ENCODE measurements at places on chromosomes 6 and 20.

- DNase-seq = no peak
Observed at GRCh38 chr20:61373055-61373399, 121.0 kb downstream of the CDH4 start.

- no peak for DNase-seq
Observed at GRCh38 chr20:53142225-53143127, 170.3 kb downstream of the TSHZ2 start.

DNA sequence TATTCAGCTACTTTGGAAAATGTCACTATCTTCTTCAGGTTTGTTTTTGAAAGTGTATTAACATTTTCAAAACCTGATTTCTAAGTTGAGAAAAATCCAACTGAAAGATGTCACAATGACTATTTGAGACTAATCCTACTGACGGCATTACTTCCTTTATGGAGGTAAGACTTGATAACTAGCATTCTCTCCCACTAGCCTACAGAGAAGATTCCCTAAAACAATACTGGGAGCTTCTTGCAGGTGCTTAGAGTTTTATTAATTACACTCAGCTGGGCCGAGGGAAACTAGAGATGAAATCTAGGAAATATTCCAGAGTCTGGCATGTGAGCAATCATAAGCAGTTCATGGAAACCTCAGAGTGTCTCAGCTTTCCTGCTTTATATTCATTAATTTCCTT is 114.0 kb downstream of the LCA5 start:
- no peak for DNase-seq

DNA sequence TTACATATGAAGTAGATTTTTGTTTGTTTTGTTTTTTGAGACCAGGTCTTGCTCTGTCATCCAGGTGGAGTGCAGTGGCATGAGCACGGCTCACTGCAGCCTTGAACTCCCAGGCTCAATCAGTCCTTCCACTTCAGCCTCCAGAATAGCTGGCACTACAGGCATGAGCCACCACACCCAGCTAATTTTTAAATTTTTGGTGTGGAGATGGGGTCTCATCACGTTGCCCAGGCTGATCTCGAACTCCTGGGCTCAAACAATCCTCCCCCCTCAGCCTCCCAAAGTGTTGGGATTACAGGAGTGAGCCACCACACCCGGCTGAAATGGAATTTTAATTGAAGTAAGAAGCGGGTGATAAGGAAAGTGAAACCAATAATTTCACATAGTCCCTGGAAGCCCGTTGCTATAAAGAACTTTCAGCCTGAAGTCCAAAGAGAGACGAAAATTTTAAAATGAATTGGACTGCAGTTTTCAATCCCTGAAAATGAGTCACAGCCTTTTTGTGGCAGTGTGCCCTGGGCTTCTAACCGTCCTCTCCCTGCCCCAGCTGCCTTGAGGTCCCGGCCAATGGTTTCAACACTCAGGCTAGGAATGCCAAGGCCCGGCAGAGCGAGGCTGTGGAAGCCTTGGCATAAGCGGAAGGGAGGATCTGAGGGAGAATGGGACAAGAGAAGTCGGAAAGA is 757 bp downstream of the RAET1E start:
- peak; percentile 68 for DNase-seq

GRCh38 chr20:49452011-49452482 is 30.4 kb downstream of the KCNB1 start:
- no peak for DNase-seq

DNA sequence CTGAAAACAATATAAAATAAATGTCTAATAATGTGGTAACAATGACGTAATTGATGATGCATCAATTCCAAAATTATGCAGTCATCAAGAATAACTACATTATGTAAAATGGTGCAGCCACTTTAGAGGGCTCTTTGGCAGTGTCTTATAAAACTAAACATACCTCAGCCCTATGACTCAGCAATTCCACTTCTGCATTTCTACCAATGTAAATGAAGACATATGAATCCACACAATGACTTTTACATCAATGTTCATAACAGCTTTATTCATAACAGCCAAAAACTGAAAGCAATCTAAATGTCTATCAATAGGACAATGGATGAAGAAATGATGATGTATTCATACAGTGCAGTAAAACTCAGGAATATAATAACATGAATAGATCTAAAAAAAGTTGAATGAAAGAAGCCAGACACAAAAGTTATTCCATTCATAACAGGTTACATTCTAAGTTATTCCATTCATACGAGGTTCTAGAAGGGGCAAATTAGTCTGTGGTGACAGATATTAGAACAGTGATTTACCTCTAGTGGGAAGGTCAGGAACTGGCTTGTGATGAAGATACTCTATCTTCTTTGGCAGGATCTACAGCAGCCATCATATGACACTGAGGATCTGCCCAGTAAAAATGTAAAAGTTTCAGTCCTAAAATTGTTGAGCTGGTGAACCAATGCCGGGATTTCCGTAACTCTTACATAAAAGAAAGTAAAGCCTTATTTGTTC is 396.1 kb downstream of the PLCB1 start:
- DNase-seq = no peak

- no peak for DNase-seq
Observed at GRCh38 chr6:164168595-164168994, 754.1 kb downstream of the QKI start.

- no peak for DNase-seq
Observed at GRCh38 chr20:9809271-9809670, 29.6 kb downstream of the PAK5 start.

GRCh38 chr6:43250992-43251373 is 7.7 kb downstream of the TTBK1 start:
- no peak for DNase-seq

DNA sequence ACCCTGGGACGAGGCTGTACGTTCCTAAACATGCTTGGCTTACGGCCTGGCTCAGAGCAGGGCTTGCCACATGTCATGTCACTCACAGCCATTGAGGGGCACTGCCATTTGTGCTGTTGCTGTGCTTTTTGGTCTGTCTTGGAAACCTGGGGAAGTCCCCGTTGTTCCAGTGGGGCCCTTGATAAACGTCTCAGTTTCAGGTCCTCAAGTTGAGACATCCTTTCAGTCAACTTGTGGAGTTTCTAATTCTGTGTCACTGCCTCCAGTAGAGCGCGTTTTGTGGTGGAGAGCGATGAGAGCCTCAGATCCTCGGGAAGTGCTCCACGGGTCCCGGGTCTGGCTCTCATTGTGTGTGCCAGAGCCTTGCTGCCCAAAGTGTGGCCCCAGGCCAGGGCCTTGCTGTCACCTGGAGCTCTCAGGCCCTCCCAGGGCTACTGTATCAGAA is 43.0 kb upstream of the CCR6 start:
- DNase-seq = no peak

GRCh38 chr6:166866839-166867637 is 89.3 kb downstream of the RNASET2 start:
- DNase-seq = peak; percentile 19

DNA sequence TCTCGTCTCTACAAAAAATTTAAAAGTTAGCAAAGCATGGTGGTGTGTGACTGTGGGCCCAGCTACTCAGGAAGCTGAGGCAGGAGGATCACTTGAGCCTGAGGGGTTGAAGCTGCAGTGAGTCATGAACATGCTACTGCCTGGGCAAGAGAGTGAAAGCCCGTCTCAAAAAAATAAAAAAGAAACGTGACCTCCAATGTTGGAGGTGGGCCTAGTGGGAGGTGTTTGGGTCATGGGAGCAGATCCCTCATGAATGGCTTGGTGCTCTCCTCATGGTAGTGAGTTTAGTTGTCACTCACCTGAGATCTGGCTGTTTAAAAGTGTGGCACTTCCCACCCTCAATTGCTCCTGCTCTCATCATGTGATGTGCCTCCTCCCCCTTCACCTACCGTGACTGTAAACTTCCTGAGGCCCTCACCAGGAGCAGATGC is 24.3 kb downstream of the RBL1 start:
- DNase-seq = no peak

DNA sequence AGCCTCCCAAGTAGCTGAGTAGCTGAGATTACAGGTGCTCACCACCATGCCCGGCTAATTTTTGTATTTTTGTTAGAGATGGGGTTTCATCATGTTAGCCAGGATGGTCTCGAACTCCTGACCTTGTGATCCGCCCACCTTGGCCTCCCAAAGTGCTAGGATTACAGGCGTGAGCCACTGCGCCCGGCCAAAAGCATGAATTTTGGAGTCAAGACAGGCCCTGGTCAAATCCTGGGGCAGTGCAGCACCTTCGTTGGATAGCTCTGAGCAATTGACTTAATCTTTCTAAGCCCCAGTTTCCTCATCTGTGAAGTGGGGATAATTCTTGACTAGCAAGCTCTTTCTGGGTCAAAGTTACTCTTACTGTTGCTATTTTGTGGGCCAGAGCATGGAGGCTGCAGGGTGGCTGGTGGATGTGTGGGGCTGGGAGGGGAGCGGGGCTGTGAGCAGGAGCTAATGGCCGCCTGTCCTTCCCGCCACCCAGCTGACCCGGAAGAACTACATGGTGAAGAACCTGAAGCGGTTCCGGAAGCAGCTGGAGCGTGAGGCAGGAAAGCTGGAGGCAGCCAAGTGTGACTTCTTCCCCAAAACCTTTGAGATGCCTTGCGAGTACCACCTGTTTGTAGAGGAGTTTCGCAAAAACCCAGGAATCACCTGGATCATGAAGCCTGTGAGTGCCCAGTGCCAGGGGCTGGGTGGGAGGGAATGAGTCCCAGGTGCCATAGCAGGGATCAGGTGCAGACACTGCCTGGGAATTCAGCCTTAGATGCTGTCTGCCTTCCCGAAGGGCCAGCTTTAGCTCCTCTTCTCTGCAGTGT is 39.0 kb downstream of the TTLL9 start:
- no peak for DNase-seq

DNA sequence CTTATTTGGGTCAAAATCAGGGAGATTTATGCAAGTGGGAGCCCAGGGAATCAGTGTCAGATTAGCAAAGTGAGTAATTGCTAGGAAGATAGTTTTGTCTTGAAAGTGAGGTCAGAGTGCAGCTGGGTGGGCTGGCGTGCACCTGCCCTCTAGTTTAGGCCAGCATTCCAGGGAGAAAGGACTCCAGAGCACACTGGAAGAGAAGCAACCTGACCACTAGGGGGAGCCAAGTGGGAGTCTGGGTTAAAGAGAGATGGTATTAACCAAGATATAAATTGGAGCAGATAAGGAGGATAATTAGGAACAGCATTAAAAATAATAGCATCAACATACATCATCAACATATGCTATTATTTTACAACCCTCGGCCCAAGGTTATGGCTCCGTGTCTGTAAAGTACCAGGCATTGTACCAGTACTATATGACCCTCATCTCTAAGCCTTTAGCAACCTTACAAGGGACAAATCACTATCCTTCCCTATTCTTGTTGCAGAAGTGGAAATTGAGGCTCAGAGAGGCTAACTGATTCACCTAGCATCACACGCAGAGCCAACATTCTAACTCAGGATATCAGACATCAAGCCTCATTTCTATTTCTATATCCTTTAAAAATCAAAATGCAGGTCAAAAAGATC is 57.8 kb downstream of the SLC2A10 start:
- DNase-seq = no peak

- DNase-seq = no peak
Observed at GRCh38 chr6:21808045-21808470, 214.5 kb downstream of the SOX4 start.

- DNase-seq = no peak
Observed at GRCh38 chr20:21981597-21982344, 276.3 kb downstream of the PAX1 start.

GRCh38 chr6:147177286-147177685 is 26.9 kb upstream of the STXBP5 start:
- DNase-seq = no peak

GRCh38 chr6:131038597-131039344 is 24.3 kb downstream of the EPB41L2 start:
- DNase-seq = no peak

DNA sequence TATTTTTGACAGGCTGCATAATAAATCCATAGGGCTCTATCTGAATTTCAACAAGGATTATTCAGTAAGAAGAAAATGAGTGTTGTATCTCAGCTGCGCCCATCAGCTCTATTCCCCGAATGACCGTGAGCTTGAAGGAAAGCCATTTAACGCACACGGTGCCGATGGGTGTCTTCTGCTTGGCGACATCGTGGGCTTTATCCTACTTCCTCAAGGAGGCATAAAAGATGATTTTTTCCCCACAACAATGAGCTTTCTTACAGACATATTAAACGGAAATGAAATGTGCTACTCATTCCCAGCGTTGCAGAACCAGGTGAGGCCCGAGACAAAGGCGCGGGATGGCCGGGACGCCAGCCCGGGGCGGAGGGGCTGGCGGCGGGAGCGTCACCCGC is 710 bp downstream of the DYNLT1 start:
- no peak for DNase-seq

- no peak for DNase-seq
Observed at GRCh38 chr6:105320765-105321164, 82.1 kb downstream of the PREP start.

GRCh38 chr6:15500901-15501825 is 161.7 kb downstream of the DTNBP1 start:
- DNase-seq = no peak

DNA sequence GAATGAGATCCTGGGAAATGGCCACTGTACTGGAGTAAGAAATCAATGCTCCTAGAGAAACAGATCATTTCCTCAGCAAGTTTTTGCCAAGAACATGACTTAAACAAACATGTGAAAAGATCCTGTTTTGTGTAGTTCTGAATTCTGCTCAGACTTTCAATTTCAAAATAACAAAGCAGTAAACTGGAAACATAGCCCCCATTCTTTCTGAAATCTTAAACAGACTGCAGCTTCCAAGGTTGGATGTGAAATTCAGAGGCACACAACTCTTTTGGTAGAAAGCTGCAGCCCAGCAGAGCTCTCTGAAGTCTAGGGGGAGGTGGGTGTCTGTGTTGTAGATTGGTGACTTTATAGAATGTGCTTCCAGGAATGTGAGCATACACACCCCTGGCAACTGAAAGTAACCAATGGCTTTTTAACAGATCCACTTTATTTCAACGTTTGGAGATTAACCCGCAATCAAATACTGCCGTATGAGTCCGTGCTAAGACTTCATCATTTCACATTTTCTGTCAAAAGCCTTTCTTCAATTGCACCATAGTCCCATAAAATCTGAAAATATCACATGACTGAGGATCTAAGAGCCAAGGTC is 86.4 kb downstream of the ATXN1 start:
- DNase-seq = no peak

- DNase-seq = no peak
Observed at GRCh38 chr6:27280540-27281000, 31.5 kb downstream of the POM121L2 start.

GRCh38 chr20:53678315-53678989 is 84.8 kb upstream of the ZNF217 start:
- DNase-seq = no peak

DNA sequence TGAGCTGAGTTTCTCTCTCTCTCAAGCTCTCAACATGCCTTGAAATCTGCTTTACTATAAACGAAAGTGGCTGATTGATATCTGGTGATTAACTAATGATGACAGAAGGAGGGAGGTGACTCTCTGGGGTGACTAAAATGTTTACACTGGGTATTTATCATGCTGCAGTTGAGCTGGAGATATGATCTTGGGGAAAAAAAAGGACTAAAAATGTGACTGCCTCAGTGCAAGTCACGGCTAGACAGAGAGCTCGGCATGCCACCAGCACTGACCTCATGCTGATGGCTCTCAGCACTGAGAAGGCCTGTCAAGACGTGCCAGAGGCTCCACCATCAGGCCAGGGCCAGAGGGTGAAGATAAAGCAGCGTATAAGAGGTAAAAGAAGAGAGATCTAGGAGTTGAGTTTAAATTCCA is 103.1 kb upstream of the SPACA1 start:
- DNase-seq = peak; percentile 9

- no peak for DNase-seq
Observed at GRCh38 chr20:63864545-63864977, 509 bp upstream of the TPD52L2 start.

GRCh38 chr6:41424370-41425058 is 89.1 kb downstream of the NCR2 start:
- DNase-seq = peak; percentile 22

Measured in hypothalamus (tissue), 51 donors.